ENCODE measurements at places on chromosomes 13 and 19.
A peak's percentile ranks its signal among the peaks of the same experiment; 100 is the strongest.

GRCh38 chr13:74077375-74077774, 56.8 kb downstream of the KLF12 start:
- no peak for DNase-seq

GRCh38 chr13:98533912-98534311, 43.0 kb downstream of the STK24 start:
- DNase-seq = no peak

DNA sequence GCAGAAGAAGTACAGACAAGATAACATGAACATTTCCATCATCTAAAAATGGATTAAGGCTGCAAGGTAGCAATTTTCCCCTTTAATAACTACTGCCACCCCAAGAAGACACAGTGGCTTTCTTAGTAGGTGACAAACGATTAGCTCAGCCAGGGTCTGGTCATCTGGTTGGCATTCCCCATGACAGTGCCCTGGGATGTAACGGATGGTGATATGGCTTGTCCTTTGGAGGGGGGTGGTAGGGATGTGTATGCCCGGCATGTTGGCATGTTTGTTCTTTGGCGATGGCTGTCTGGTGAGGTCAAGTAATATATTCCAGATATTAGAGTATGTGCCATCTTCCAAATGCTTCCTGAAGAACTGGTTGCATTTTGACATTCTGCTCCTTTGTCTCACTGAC, 135.6 kb upstream of the ZNF536 start:
- DNase-seq = no peak

DNA sequence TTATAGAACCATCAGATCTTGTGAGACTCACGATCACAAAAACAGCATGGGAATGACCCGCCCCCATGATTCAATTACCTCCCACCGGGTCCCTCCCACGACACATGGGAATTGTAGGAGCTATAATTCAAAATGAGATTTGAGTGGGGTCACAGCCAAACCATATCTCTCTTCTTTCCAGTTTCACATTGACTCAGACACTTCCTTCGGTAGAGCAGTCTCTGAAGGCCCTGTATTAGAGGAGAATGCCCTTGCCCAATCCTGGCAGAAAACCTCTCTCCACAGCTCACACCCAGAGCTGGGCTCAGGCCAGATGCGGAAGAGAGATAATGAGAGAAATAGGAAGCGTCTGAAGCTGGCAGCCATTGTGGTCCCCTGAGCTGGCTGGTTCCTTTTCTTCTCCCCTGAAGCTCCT, 72.4 kb upstream of the CLDN10 start:
- DNase-seq = no peak

- no peak for DNase-seq
These were observed 11.6 kb upstream of the RETN start for GRCh38 chr19:7657131-7657751.

- DNase-seq = no peak
These were observed 534 bp downstream of the STK24 start for GRCh38 chr13:98576200-98576945.

- no peak for DNase-seq
These were observed 36.7 kb upstream of the PEG3 start for GRCh38 chr19:56877069-56877715.

DNA sequence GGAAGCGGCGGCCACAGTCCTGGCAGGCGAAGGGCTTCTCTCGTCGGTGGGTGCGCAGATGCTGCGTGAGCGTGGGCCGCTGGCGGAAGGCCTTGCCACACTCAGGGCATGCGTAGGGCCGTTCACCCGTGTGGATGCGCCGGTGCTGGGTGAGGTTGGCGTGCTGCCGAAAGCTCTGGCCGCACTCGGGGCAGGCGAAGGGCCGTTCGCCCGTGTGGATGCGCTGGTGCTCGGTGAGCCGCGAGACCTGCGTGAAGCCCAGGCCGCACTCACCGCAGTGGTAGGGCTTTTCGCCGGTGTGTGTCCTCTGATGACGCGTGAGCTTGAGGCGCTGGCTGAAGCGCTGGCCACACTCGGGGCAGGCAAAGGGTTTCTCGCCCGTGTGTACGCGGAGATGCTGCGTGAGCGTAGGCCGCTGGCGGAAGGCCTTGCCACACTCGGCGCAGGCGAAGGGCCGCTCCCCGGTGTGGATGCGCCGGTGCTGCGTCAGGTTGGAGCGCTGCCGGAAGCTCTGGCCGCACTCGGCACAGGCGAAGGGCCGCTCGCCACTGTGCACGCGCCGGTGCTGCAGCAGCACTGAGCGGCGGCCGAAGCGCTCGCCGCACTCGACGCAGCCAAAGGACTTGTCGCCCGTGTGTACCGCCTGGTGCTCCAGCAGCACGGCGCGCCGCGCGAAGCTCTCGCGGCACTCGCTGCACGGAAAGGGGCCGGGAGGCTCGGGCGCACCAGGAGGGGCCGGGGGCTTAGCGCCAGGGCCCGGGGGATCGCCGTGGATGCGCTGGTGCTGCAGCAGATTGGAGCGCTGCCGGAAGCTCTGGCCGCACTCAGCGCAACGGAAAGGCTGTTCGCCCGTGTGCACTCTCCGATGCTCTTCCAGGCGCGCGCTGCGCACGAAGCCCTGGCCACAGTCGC, 4.0 kb upstream of the UBE2M start:
- DNase-seq = no peak

- DNase-seq = no peak
These were observed 3.5 kb downstream of the ZSCAN5B start for GRCh38 chr19:56193981-56194640.

- no peak for DNase-seq
These were observed 241.8 kb downstream of the PCCA start for GRCh38 chr13:100330662-100331061.

DNA sequence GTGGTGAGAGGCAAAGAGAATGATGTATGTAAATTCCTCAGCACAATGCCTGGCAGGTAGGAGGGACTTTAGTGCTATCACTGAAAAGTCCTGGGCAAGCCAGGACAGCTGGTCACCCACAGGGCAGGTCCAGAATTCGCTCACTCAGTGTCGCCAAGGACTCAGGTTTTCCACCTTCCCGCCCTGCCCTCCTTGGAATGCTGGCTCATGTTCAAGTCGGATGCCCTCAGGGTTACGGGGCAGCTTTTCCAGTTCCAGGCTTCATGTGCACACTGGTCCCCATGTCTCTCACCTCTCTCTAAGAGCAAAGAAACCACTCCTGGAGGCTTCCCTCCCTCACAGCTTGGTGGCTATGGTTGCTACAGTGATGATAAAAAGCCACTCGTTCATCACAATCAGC, 24.8 kb upstream of the NAXD start:
- DNase-seq = no peak

- no peak for DNase-seq
These were observed 29.4 kb downstream of the ZNF780B start for GRCh38 chr19:40026597-40026970.

DNA sequence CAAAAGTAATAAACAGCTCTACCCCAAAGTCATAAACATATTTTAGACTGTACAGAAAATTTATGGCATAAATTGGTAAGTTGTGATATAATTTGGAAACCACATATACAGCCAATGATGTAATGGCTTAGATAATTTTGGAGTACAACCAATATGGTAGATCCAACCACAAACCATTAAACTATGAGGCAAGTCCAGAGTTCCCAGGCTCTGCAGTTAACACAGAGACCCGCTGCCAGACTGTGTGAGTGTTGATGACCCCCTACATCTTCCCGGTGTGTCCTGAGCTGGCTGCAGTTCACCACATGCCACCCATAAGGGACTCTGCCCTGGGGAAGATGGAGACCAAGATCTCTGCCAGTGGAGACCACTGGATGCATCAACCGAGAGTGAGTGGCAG, 9.9 kb upstream of the SERPINE3 start:
- no peak for DNase-seq

- no peak for DNase-seq
These were observed 40.0 kb upstream of the TDRD3 start for GRCh38 chr13:60356970-60357369.

DNA sequence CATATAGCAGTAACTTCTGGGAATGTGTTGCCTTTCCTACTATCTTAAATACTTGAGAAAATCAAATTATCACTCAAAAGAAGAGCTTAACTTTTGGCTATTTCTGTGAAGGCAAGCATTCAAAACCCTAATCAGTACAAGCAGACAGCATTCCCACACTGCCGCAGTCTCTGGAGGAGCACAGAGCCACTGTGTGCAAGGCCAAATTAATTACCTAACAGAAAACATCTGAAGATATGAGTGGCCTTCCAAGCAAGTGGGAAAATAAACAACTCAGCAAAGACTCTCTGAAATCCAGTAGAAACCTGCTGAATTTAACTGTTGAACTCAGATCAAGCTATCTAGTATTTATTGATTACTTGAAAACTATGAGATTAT, 68.2 kb downstream of the COL4A1 start:
- no peak for DNase-seq

- no peak for DNase-seq
These were observed 85.3 kb upstream of the MYCBP2 start for GRCh38 chr13:77412116-77412635.

- DNase-seq = no peak
These were observed 185.0 kb downstream of the ZNF536 start for GRCh38 chr19:30557212-30557611.

DNA sequence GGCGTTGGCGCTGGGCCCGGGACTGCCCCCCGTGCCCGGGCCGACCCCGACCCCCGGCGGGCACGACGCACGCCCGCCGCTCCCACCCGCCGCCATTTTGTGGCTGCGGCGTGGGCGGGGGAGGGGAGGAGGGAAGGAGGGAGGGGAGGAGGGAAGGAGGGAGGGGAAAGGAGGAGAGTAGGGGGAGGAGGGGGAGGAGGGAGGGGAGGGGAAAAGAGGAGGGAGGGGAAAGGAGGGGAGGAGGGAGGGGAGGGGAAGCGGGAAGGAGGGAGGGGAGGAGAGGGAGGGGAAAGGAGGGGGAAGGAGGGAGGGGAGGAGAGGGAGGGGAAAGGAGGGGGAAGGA, at the start of gene BTBD2:
BTBD2 (minus strand) TSS at position 107 of the 343 bp plus-strand sequence; CDS start at position 96, 11 bp downstream.
- DNase-seq = peak; percentile 34

DNA sequence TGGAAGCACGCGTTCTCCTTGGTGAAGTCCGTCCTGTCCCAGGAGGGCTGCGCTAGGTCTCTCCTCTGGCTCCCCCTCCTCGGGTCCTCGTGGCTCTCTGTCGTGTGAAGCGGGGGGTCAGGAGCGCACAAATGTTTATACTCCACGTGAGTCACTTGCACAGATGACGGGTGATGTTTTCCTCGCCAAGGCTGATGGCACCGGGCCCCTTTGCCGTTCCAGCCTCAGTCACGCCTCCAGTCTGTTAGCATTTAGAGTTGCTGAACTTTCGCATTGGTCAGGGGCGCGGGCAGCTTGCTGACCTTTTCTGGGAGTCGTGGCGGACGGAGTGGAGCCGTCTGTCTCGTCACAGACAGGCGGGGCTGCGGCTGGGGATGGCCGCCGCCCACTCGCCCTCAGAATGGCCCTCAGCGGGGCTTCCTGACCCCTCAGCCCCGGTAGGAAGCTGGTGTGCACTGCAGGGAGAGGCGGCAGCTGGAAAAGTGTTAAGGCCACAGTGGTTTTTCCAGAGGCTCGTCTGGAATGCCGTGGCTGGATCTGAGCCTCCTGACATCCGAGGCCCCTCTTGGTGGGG, 13.7 kb downstream of the KLHL26 start:
- no peak for DNase-seq

- no peak for DNase-seq
These were observed 11.9 kb upstream of the LILRB5 start for GRCh38 chr19:54268936-54269335.

DNA sequence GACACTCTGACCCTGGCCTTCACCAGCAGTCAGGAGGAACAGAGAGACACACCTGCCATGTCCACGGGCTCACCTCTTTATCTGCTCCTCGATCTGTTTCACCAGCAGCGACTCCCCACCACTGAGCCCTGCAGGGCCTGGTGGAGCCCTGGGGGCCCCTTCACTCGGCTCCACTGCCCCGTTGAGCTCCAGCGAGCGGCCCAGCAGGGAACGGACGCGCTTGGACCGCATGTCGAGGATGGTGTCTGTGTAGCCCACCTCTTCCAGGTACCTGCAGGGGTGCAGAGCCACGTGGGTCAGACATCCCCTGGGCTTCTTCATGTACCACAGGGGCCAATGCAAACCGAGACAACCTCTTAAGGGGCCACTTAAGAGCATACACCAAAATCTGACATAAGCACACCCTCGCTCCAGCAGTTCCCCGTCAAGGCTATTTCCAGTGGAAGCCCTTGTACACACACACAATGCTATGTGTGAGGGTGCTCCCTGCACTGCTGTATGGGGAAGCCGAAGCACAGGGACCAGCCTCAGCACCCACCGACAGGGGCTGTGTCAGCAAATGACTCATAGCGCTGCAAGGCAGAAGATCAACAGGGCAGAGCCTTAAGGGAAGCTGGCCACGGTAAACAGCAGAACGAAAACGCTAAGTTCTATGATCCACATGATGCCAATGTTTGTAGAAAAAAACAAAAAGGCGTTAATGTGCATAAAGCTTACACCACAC, 12.7 kb upstream of the FKRP start:
- DNase-seq = no peak

DNA sequence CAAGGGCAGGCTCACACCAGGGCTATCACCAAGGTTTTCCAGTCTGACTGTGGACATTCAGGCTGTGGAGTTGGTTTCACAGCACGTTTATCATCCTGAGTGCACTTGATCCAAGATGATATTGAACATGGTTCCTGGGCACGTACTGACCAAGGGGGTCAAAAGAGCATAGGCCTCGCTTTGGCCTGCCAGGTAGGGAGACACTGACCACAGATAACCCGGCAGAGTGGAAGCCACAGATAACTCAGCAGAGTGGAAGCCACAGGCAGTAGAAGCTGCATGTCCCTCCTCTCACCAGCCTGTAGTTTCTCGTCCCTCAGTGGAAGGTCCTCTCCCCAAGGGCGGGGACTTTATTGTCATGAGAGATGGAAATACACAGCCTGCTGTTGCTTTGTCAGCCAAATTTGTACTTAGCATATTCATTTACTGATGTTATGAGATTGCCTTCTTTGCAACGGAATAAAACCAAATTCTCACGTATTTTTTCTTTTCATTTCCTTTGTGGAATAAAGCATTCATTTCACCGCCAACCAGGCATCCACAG, 8.8 kb upstream of the KRTDAP start:
- no peak for DNase-seq

- no peak for DNase-seq
These were observed 1184.0 kb downstream of the UQCRFS1 start for GRCh38 chr19:28028881-28029444.

- DNase-seq = no peak
These were observed 76.3 kb downstream of the ZNF536 start for GRCh38 chr19:30448386-30449077.

GRCh38 chr19:15701757-15702533, 25.9 kb upstream of the OR10H2 start:
- DNase-seq = no peak

DNA sequence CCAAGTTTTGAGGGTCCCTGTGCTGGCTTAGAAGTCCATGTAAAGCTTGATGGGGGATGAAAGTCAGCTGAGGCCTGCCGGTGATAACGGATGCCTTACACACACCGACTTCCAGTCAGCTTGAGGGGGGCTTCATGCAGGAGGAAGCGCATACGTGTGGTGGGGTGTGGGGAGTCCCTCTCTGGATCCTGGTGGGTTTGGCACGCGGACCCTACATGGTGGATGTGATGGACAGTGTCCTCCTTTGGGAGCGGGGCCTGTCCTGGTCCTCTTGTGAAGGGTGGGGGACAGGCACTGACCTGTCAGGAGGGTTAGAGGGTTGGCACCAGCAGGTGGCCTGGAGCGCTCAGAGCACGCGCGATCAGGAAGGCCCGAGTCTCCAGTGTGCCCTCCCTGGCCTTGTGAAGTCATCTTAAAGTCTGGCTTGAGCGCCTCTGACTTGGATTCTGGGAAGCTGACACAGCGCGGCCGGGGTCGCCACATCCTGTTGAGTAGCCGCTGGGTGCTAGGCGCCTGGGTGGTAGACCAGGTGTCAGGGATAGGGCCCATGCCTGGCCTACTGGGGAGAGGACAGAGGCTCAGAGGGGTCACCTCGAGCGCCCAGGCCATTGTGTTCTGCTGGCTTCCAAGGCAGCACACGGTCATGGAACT, 2.9 kb downstream of the DAZAP1 start:
- DNase-seq = no peak
